ENCODE measurements at places on chromosomes 3 and 15.

DNA sequence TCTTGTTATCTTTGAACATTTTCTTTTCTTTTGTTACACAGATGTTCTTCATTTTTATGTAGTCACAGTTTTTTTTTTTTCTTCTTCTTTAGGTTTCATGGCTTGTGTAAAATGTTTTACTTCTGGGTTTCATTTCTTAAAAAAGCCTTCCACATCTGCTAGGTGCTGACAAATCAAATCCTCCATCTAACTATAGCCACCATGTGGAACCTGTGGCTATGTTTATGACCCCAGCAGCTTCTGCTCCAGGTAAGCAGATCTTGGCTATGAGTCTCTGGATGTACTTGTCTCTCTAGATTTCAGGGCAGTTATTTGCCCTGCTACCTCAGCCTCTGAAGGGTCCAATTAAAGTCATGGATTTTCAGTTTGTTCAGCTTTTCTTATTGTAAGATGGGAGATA lies 44.5 kb downstream of the OXSM start:
- no peak overlapping the region for H3K4me3 ChIP-seq
- H3K27me3 ChIP-seq: peaks cover 14% of the 10 kb centered on the region
- no peaks in the 10 kb centered on the region for H3K36me3 ChIP-seq

GRCh38 chr3:172846706-172847105 lies 96.2 kb downstream of the ECT2 start:
- H3K27ac ChIP-seq: no peak overlapping the region
- H3K4me1 ChIP-seq: no peaks in the 10 kb centered on the region
- no peak overlapping the region for H3K4me3 ChIP-seq
- H3K36me3 ChIP-seq: no peaks in the 10 kb centered on the region
- no peak for DNase-seq

GRCh38 chr3:24291646-24292045 lies 203.0 kb downstream of the THRB start:
- no peaks in the 10 kb centered on the region for H3K27me3 ChIP-seq
- H3K27ac ChIP-seq: no peak overlapping the region
- no peak for DNase-seq

- peaks cover 23% of the 10 kb centered on the region for H3K36me3 ChIP-seq
- no peak overlapping the region for H3K4me3 ChIP-seq
- DNase-seq: no peak
These were observed 72.0 kb downstream of the AKAP13 start for GRCh38 chr15:85452436-85452835.

GRCh38 chr15:35496585-35496984 lies 49.4 kb downstream of the DPH6 start:
- DNase-seq: no peak
- H3K4me1 ChIP-seq: peaks cover 4% of the 10 kb centered on the region
- H3K4me3 ChIP-seq: no peak overlapping the region
- H3K27ac ChIP-seq: no peak overlapping the region

GRCh38 chr3:101325393-101326134 lies 5.2 kb upstream of the IMPG2 start:
- no peaks in the 10 kb centered on the region for H3K4me1 ChIP-seq
- H3K4me3 ChIP-seq: no peak overlapping the region
- DNase-seq: no peak

DNA sequence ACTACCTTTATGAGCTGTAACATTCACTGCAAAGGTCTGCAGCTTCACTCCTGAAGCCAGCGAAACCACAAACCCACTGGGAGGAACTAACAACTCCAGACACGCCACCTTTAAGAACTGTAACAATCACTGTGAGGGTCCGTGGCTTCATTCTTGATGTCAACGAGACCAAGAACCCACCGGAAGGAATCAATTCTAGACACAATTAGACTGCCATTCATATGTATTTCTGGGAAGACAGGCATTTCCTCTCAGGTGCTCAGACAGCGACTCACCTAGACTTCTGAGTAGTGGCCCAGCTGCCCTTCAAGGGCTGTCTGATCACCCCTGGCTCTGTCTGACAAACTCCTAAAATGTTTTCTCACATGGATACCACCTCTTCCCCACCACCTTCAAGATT lies 506.8 kb downstream of the PDCD6IP start:
- no peaks in the 10 kb centered on the region for H3K4me1 ChIP-seq
- H3K27ac ChIP-seq: no peak overlapping the region
- H3K27me3 ChIP-seq: peaks cover 6% of the 10 kb centered on the region
- H3K36me3 ChIP-seq: no peaks in the 10 kb centered on the region

DNA sequence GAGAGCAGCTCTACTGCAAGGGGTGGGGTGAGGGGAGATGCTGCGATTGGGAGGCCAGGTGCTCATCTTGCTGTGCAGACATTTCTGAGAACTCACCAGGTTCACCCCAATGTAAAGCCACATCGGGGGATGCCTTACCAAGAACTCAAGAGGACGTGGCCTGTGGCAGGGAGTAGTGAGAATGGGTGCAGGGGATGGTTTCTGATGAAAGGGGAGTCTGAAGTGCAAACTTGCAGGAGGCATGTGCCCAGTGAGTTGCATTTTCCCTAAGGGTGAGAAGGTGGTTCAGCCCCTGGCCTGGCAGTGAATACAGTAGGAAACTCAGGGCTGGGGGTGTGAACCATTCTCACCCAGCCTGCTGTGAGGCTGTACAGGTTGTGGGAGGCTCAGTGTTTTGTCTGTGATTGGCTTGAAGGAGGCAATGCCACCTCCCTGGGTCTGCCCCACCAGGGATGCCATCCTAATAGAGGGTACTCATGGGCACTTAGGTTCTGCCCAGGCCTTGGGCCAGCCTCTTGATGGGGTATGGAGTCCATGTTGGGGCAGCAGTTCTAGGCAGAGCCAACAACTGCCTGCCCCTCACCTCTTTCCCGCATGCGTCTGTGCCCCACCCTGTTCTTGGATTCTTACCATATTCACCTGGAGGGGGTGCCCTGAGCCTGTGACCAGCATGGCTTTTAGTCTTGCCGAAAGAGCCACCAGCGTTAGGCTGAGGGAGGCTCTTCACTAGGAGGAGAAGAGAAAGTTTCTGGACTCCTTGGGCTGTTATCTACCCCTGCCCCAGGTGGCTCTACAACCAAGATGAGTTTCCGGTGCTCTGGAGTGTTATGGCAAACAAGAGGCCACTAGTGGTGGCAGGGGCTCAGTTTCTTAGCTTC lies 4.5 kb downstream of the HEMK1 start:
- H3K4me3 ChIP-seq: peak overlapping the region; percentile 79
- no peaks in the 10 kb centered on the region for H3K36me3 ChIP-seq
- H3K4me1 ChIP-seq: peaks cover 80% of the 10 kb centered on the region
- peaks cover 2% of the 10 kb centered on the region for H3K27me3 ChIP-seq
- H3K27ac ChIP-seq: peak overlapping the region; percentile 81

DNA sequence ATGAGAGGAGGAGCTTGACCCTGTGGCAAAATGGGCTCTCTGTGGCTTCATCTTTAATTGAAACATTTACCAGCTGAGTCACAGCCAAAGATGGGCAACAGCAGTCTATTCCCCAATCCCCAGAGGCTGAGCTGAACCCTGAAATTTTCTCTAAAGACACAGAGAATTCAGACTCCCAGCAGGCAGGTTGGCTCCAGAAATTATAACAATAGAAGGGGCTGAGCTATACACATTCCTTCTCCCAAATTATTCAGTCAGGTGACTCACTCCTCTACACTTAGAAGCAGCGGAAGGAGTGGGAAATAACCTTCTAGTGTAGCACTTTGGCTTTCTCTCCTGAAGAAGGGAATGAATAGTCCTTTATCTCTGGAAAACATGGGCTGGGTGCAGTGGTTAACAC lies 264.3 kb upstream of the ARHGEF26 start:
- H3K27me3 ChIP-seq: peaks cover 3% of the 10 kb centered on the region
- DNase-seq: no peak
- H3K4me3 ChIP-seq: no peak overlapping the region
- H3K27ac ChIP-seq: no peak overlapping the region
- H3K4me1 ChIP-seq: no peaks in the 10 kb centered on the region

DNA sequence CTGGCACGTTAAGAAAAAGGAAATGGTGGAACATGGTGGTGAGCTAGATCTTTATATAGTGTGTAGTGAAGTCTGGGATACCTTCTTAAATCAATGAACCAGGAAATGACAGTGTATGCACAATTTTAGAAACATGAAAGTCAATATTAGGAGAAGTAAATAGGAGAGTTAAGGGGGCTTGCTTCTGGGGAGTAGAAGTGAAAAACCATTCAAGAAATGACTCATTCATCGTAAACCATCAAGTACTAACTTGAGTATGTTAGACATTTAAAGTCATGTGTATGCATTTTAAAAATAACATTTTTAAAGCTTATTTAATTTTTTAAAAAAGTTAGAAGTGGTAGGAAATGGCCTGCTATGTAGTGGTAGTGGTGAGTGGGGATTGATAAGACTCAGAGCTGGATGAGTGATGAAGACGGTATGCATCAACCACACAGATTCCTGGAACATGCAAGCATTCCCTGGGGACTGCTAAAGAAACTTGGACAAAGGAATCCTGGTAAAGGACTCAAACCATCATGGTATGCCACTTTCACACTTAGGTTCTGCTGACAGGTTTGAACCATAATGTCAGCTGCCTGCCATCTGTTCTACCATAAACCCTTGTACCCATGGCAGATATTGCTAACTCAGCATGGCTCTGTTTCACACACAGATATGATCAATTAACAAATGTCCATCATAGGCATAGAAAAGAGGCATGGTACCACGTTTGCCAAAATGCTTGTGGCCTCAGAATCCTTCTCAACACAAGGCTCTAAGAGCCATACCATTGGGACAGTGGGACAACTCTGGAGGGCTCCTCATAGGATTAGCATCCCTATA lies 28.9 kb upstream of the MITF start:
- no peak overlapping the region for H3K27ac ChIP-seq
- H3K4me1 ChIP-seq: no peaks in the 10 kb centered on the region
- no peaks in the 10 kb centered on the region for H3K36me3 ChIP-seq
- DNase-seq: no peak
- H3K27me3 ChIP-seq: peaks cover 2% of the 10 kb centered on the region

- no peaks in the 10 kb centered on the region for H3K27me3 ChIP-seq
- no peak for DNase-seq
- no peak overlapping the region for H3K4me3 ChIP-seq
- no peak overlapping the region for H3K27ac ChIP-seq
These were observed 75.5 kb downstream of the DCLK3 start for GRCh38 chr3:36688815-36689214.

GRCh38 chr15:25451501-25451900 lies 12.7 kb upstream of the UBE3A start:
- no peaks in the 10 kb centered on the region for H3K36me3 ChIP-seq
- H3K27ac ChIP-seq: no peak overlapping the region
- H3K27me3 ChIP-seq: peaks cover 3% of the 10 kb centered on the region
- no peak for DNase-seq

DNA sequence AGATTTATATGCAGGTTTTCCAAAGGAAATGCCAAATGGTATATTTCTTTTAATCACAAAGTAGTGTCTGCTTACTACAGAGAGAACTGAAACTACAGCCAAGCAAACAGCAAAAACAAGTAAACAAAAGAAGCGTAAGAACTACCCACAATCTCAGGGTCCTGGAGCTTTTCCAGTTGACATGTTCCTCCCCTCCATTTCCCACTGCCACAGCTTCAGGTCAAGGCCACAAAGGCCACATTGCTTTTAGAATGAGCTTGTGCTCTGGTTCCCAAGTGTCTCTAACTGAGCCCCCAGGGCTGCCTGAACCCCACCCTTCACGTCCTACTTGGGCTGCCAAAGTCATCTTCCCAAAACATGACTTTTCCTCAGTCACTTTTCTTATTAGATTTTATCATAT lies 24.1 kb downstream of the CTDSPL start:
- H3K27ac ChIP-seq: no peak overlapping the region
- DNase-seq: no peak
- H3K4me1 ChIP-seq: no peaks in the 10 kb centered on the region
- H3K36me3 ChIP-seq: no peaks in the 10 kb centered on the region

GRCh38 chr3:23696842-23697241 lies 108.9 kb upstream of the UBE2E1 start:
- no peak overlapping the region for H3K27ac ChIP-seq
- DNase-seq: no peak
- no peaks in the 10 kb centered on the region for H3K36me3 ChIP-seq
- H3K4me3 ChIP-seq: no peak overlapping the region

DNA sequence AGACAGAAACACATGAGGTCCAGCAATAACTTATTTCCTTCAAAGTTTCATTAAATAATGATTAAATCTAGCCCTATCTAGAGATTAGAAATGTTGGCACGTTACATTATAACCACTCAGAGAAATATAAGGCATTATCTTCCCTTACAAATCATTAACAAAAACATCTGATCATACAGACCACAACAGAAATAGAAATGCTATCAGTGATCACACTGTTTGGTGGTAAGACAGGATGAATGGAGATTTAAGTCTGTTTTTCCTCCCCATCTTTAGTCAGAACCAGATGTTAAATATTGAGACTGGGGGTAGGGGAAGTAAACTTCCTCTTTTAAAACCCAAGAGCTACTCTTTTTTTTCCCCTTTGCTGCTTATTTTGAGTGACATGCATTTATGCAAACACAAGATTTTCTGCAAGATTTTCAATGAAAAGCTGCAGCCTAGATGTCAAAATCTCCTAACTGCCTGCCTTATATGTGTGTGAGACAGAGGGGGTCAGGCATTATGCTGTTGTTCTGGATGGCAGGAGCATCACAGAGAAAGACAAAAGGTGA lies 70.4 kb downstream of the CBLB start:
- H3K36me3 ChIP-seq: no peaks in the 10 kb centered on the region
- H3K27ac ChIP-seq: peak overlapping the region; percentile 75
- DNase-seq: no peak
- peaks cover 82% of the 10 kb centered on the region for H3K4me1 ChIP-seq

GRCh38 chr3:152790651-152791387 lies 44.1 kb upstream of the P2RY1 start:
- H3K27ac ChIP-seq: no peak overlapping the region
- no peaks in the 10 kb centered on the region for H3K36me3 ChIP-seq
- no peak for DNase-seq
- H3K4me1 ChIP-seq: no peaks in the 10 kb centered on the region
- H3K4me3 ChIP-seq: no peak overlapping the region

DNA sequence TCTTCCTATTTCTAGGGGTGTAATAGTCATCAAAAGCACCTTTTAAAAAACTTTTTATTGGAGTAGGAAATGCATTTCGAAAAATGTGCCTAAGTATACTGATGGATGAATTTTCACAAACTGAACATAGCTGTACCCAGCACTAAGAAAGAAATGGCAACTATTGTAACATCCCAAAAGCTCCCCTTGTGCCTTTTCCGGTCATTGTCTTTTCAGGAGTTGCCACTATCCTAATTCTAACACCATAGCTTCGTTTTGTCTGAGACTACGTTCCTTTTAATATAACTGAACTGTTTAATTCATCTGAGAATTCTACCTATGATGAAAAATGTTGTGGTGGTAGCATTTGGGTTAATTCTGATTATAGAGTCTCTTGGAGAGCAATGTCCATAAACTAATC lies 1.9 kb downstream of the TIMMDC1 start:
- H3K36me3 ChIP-seq: no peaks in the 10 kb centered on the region
- H3K4me3 ChIP-seq: peak overlapping the region; percentile 11
- H3K4me1 ChIP-seq: peaks cover 33% of the 10 kb centered on the region
- no peak for DNase-seq

DNA sequence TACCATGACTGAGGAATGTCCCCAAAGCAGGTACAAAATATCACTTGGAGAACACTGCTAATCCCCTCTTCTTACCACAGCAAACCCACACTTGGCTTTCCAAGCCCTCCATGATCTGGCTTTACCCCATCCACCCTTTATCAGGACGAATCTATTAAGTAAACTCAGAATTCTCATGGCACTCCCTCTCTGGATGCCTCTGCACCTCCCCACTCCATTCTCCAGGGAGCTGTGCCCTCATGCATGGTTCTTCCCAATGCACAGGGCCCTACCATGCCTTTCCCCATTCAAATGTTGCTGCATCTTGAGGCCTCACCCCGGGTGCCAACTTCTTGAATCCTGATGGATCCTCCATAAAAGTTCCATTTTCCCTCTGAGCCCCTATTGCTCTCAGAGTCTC lies 2.3 kb downstream of the LYZL4 start:
- no peaks in the 10 kb centered on the region for H3K36me3 ChIP-seq
- H3K4me1 ChIP-seq: no peaks in the 10 kb centered on the region
- no peak for DNase-seq
